Suppressor macrophage (primary cell): ENCODE measurements at places on chromosomes 4 and X.
A peak's percentile ranks its signal among the peaks of the same experiment; 100 is the strongest.

- DNase-seq, result no peak
These were observed 29.1 kb downstream of the RIPPLY1 start for GRCh38 chrX:106874075-106874474.

- DNase-seq, result peak; percentile 1
These were observed 77.5 kb downstream of the RLIM start for GRCh38 chrX:74536832-74537371.

- no peak for DNase-seq
These were observed 53.9 kb downstream of the CPZ start for GRCh38 chr4:8646296-8647093.

- no peak for DNase-seq
These were observed 236.3 kb upstream of the GYPA start for GRCh38 chr4:144376866-144377265.

DNA sequence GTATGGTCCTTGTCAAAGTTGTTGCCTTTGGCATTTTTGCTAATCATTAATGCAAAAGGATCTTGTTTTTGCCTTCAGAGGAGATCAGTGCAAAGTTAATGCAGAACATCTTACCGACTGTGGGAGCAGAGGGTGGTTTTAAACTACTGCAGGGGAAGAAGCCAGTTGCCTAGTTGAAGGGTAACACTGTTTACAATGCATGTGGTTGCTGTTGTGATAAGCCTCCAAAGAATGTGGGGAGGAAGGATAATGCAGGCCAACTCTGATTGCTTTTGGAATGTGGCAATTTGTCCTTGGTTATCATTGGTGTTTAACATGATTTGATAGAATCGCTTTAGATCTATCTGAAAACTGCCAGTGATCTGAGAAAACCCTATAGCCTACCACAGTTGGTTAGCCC, 204.3 kb upstream of the TLL1 start:
- DNase-seq, result no peak

GRCh38 chr4:133638751-133639150, 489.7 kb downstream of the PCDH10 start:
- no peak for DNase-seq

DNA sequence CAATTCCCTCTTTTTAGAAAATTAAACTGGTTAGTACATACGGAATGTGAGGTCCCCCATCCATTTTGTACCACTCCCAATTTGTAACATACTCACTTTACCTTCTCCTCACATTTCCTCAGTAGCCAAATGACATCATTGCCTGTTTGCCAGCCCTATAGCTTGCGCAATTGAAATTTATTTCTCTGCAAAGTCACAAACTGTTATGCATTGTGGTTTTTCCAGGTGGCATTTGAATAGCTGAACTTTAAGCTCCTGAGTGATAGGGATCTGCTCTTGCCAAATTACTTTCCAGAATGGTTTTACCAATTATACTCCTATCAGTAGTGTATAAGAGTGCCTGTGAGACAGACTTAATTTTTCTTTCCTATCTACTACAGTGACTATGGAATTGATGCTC, 7.7 kb downstream of the COL4A5 start:
- no peak for DNase-seq

DNA sequence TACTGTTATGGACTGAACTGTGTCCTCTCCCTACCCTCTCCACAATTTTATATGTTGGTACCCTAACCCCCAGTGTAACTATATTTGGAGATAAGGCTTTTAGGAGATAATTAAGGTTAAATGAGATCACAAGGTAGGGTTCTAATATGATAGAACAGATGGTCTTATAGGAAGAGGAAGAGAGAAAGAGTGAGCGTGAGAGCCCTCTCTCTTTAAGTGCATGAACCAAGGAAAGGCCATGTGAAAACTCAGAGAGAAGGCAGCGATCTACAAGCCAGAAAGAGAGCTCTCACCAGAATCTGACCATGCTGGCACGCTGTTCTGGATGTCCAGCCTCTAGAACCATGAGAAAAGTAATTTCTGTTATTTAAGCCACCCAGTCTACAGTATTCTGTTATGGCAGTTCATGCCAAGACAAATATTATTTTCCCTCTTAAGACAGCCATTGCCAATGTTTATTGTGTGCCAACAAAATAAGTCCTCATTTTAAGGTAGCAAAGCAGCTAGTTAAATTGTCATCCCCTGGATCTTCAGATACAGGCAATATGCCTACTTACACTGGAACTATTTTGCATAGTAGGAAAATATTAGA, 336.2 kb downstream of the MID1IP1 start:
- no peak for DNase-seq
